ENCODE measurements at places on chromosomes 11 and 22.

DNA sequence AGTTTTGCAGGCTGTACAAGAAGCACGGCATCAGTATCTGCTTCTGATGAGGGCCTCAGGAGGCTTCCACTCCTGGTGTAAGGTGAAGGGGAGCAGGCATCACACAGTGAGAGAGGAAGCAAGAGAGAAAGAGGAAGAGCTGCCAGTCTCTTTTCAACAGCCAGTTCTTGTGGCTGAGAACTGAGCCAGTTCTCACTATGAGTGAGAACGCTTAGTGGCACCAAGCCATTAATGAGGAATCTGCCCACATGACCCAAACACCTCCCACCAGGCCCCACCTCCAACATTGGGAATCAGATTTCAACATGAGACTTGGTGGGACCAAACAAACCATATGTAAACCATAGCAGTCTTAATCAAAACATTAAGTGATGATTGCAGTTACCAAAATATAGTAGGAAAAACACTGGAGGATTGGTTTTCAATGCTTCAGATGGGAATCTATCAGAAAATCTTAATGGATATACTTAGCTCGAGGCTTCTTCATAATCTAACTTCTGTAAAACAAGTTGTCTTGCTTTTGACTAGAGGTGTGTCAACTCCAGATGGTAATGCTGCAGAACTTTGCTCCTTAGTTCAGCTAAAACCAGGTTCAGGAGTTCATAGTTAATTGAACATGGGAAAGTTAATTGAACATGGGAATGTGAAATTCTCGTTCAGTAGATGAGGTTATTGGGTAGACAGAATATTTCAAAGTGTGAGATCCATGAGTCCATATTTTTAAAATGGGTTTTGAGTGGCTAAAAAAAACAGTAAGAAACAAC is 12.2 kb downstream of the FAR1 start:
- DNase-seq: no peak

GRCh38 chr11:9893474-9893873 is 229.6 kb downstream of the SWAP70 start:
- no peak for DNase-seq

DNA sequence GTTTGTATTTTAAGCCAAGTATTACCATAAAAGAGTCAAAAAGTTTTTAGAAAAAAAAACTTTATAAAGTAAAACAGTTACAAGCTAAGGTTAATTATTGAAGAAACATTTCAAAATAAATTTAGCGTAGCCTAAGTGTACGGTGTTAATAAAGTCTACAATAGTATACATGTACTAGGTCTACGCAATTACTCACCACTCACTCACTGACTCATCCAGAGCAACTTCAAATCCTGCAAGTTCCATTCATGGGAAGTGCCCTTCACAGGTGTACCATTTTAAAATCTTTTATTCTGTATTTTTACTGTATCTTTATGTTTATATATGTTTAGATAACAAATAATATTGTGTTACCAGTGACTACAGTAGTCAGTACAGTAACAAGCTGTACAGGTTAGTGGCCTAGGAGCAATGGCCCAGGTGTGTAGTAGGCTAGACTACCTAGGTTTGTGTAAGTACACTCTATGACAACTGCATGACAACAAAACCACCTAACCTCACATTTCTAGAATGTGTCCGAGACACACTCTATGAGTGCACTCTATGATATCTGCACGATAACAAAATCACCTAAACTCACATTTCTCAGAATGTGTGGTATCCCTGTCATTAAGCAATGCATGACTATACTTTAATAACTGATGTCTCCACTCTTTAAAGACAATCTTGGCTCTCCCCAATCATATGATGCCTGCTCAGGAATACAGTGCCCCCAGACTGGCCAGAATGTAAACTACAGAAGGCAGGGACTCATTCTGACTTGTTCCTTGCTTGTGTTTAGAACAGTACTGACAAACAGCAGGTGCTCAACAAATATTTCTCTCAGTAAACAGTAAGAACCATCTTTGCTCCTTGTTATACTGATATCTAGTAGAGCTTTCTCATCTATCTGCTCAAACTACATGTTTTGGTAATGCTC is 21.2 kb downstream of the KMT5B start:
- DNase-seq: no peak

DNA sequence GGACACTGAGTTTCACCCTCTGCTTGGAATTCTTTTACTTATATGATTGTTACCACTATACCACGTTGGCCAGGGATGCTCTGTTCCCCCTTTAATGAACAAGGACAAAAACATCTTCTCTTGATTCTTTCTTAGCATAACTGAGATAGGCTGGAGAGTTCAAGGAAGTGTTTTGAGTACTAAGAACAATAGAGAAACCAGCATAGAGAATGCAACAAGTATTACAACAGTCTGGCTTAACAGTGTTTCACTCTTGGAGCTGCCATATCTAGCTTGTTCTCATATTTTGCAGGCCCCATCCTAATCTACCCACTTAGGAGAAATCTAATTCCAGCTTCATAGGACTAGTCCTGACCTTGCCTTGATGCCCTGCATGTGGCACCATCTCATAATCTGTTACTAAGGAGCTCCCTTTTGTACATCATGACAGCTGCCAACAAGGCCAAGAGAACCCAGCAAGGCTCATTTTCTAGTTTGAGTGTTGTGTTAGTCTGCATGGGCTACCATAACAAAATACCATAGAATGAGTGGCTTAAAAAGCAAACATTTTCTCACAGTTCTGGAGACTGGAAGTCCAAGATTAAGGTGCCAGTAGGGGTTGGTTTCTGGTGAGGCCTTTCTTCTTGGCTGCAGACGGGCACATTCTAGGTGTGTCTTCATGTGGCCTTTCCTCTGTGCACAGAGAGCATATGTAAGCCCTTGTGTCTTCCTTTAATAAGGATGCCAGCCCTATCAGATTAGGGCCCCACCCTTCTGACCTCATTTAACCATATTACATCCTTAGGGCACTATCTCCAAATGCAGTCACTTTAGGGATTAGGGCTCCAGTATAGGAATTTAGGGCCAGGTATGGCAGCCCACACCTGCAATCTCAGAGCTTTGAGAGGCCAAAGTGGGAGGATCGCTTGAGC is 37.8 kb downstream of the PACS1 start:
- no peak for DNase-seq

DNA sequence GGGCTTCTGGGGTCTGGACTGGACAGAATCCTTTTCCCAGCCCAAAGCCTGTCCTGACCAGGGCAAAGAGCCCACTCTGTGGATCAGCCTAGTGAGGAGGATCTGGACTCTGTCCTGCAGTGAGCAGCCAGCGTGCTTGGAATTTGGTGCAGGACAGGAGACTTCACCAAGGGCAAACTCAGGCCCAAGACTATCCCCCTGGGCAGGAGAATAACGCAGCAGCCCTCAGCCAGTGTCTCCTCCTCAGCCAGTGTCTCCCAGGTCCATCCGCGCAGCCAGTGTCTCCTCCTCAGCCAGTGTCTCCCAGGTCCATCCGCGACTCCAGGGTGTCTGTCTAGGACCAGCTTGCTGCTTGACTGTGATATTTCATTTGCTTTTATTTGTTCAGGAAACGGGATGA is 1334.0 kb downstream of the TBC1D22A start:
- no peak for DNase-seq

DNA sequence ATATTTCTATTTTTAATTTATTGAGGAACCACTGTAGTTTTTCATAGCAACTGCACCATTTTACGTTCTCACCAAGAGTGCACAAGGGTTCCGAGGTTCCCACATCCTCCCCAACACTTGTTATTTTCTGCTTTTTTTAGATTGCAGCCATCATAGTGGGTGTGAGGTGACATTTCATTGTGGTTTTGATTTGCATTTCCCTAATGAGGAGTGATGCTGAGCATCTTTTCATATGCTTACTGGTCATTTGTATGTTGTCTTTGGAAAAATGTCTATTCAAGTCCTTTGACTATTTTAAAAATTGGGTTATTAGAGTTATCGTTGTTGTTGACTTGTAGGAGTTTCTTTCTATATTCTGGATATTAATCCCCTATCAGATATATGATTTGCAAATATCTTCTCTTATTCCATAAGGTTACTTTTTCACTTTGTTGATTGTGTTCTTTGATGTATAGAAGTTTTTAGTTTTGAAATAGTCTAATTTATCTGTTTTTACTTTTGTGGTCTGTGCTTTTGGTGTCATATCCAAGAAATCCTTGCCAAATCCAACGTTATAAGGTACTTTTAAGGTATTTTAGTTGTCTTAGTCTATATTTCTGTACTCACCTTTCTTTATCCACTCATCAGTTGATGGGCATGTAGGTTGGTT is 9.0 kb downstream of the NEAT1 start:
- DNase-seq: no peak

- no peak for DNase-seq
These were observed 4.9 kb downstream of the OR52K2 start for GRCh38 chr11:4454021-4454420.

DNA sequence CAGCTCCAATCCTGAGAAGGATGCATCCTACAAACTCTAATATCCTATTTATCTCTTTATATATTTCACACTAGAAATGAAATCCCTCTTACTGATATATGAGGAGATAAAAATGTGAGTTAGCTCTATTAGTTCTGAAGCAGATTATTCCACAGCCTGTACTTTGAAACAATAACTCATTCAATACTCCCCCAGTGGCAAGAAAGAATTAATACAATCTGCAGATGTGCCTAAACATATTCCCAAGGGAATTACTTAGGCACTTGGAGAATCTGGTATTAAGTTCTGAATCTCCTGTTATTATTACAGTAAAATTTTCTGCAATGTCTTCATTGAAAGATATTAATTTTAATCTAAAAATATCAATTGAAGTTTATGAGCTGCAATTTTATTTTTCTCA is 59.4 kb downstream of the DDI1 start:
- DNase-seq: no peak

DNA sequence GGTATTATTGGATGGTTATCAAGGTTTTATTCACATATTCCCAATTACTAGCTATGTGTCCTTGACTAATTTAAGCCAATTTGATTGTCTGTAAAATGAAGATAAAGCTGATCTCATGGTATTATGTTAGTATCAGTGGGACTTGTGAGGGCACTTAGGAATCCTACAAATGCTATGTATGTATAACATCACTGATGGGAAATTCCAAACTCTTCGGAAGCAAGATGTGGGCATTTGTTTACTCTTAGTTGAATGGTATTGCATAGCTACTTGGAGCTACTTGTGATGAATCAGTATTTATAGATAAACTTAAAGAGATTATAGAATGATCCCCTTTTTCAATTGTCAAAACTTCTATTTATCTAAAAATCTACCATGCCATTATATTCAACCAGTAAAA is 239.9 kb downstream of the CNTN5 start:
- no peak for DNase-seq

Data from NCI-H187 (cell line).